Lung (tissue), 17 donors: ENCODE measurements at places on chromosomes 1 and 21. TPM values are rescaled to one million over a fixed set of nuclear protein-coding genes. Genes with fewer than 3 reads are reported as not detected.

OXCT2 gene
- 0.95 TPM for total RNA-seq

KRTAP12-3 gene
- total RNA-seq = not detected

TRIM17 gene
- total RNA-seq = 3.3 TPM

DNA sequence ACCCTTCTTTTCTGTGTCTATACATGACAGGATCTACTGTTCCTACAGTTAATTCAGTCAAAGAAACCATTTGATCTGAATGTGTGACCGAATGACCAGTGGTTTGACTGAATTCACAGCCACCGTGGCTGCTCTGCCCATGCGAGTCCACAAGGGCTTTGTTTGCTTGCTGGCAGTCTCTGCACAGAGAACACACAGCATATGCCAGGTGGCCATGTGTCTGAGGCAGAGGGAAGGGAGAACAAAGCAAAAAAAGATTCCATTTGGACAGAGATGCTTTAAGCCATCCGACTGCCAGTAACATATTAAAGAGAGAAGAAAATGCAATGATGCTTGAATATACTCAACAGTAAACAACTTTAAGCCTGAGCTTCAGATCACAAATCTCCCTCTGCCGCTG, 737.8 kb upstream of the CXADR start:
- DNase-seq = no peak
- H3K36me3 ChIP-seq = no peaks in the 10 kb centered on the region
- H3K4me1 ChIP-seq = no peaks in the 10 kb centered on the region
- H3K27me3 ChIP-seq = no peaks in the 10 kb centered on the region
- H3K27ac ChIP-seq = no peak overlapping the region
- H3K4me3 ChIP-seq = no peak overlapping the region

DNA sequence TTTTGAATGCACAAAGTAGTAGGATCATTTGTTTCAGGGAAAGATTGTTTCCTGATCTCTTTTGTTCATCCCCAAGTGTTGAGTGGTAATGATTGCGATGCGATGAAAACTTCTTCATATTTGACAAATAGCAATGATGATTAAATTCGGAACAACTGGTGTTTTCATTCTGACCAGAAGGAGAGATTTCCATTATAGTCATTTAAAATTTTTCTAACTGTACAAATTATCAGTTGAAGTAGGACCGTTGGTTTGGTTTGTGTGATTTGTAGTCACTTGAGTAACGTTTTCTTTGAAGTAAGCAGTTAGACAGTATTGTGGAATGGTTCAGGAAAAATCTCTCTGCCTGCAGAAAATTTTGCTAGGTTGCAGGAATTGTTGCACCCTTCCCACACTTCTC, 5.9 kb downstream of the NFYC start:
- H3K36me3 ChIP-seq = no peaks in the 10 kb centered on the region
- H3K27ac ChIP-seq = no peak overlapping the region
- H3K4me3 ChIP-seq = no peak overlapping the region
- H3K27me3 ChIP-seq = no peaks in the 10 kb centered on the region
- H3K4me1 ChIP-seq = peaks cover 25% of the 10 kb centered on the region

DNA sequence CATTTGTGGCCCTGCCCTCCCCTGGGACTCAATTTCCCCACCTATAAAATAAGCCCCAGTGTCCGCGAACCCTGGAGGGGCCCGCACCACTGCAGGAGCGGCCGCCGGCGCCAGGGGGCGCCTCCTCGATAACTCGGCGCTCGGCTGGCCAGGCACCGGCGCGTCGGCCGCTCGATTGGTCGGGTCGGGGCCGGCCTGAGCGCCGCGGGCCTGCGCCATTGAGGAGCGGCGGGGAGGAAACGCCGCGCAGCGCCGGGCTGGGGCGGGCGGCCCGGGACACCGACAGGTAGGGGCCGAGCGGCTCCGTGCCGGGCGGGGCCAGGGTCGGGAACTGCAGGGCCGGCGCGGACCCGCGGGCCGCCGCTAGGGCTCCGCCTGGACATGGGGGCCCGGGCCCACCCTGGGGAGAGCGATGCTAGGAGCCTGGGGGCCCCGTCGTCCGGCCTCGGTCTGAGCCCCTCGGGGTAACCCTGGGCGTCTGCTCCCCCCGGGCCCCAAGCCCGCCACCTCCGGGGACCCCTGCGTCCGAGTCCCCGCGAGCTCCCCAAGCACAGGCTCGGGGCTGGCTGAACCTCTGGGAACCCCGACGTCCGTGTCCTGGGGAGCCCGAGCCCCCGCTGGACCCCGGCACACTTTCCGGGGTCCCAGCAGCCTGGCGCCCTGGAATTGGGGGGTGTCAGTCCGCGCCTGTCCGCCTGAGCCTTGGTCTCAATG, at the start of gene VPS13D:
VPS13D (plus strand) TSS at position 196 of the 714 bp plus-strand sequence. CDS start 4,237 bp downstream, outside the sequence.
- no peaks in the 10 kb centered on the region for H3K27me3 ChIP-seq
- H3K4me3 ChIP-seq = peak within 1 kb of the TSS; percentile 96
- H3K27ac ChIP-seq = peak within 1 kb of the TSS; percentile 95
- H3K4me1 ChIP-seq = peaks cover 3% of the 10 kb centered on the region

CFHR5 gene
- not detected for total RNA-seq

TLR5 gene
- 14.2 TPM for total RNA-seq

DNA sequence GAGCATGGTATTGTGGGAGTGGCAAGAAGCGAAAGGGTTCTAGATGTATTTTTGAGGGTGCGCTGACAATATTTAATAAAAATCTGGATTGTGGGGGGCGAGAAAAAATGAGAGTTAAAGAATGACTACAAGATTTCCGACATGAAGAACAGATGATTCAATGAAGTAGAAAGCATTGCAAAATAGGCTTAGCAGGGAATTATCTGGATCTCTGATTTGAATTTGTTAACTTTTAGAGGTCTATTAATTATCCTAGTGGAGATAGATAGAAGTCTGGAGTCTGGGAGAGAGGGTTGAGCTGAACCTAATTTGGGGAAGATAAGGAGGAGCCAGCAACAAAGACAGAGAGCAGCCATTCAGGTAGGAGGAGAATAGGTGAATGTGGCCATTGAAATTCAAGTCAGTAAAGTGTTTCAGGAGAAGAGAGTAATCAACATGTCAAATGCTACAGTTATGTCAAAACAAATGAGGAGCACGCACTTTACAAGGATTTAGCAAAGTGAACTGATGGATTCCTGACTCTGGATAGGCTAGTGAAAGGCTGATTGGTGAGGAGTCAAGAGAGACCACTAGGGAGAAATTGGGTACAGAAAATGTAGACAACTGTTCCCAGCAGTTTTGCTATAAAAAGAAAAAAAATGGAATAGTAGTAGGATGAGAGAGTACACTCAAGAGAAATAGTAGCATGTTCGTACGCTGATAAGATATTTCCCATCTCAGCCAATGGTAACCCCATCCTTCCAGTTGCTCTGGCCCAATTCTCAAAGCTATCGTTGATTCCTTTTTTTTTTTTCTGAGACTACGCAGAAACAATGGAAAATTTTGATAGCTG, 393.2 kb upstream of the CXADR start:
- H3K36me3 ChIP-seq = no peaks in the 10 kb centered on the region
- DNase-seq = no peak
- H3K27ac ChIP-seq = no peak overlapping the region
- H3K4me1 ChIP-seq = no peaks in the 10 kb centered on the region

DNA sequence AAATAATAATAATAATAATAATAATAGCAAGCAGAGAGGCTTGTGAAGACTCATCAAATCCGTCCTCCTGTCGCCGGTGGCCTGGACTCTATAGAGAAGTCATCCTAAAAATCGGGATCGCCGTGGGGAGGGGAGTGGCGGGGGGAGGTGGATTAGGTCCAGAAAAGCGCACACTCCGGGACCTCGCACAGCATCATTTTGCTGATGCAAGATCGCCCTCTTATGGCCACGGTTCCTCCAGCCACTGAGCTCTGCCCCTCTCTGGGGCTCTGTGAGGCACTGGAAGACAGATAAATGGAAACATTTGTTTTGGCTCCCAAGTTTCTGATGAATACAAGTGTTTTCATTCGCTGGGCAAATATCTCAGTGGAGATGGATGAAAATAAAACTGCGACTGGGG, 612.0 kb downstream of the MATN1 start:
- H3K27me3 ChIP-seq = no peaks in the 10 kb centered on the region
- peak; percentile 59 for DNase-seq

DENND2D gene
- 39.3 TPM for total RNA-seq

GPR25 gene
- total RNA-seq = 0.49 TPM

GRCh38 chr1:92029241-92029922, 403 bp upstream of the EPHX4 start:
- no peak overlapping the region for H3K27ac ChIP-seq
- peak overlapping the region; percentile 55 for H3K4me3 ChIP-seq
- peaks cover 6% of the 10 kb centered on the region for H3K27me3 ChIP-seq
- H3K4me1 ChIP-seq = no peaks in the 10 kb centered on the region
- peak; percentile 13 for DNase-seq

GRCh38 chr1:224065455-224065854, 48.5 kb upstream of the FBXO28 start:
- no peak overlapping the region for H3K27ac ChIP-seq
- H3K4me1 ChIP-seq = no peaks in the 10 kb centered on the region
- no peak overlapping the region for H3K4me3 ChIP-seq
- H3K36me3 ChIP-seq = no peaks in the 10 kb centered on the region
- H3K27me3 ChIP-seq = no peaks in the 10 kb centered on the region

DNA sequence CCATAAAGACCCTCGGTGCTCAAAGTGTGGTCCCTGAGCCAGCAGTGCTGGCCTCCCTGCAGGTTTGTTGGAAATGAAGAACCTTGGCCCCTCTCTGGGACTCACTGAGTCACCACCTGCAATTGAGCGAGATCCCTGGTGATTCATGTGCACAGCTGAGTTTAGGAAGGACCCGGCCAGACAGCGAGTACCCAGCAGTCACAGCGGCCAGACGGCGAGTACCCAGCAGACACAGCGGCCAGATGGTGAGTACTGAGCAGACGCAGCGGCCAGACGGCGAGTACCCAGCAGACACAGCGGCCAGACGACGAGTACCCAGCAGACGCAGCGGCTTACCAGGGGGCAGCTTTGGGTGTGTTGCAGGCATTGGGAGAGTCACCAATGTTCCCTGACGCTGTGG, 123.8 kb downstream of the PRDM16 start:
- no peaks in the 10 kb centered on the region for H3K4me1 ChIP-seq
- H3K36me3 ChIP-seq = no peaks in the 10 kb centered on the region
- H3K27me3 ChIP-seq = no peaks in the 10 kb centered on the region
- H3K27ac ChIP-seq = no peak overlapping the region
- H3K4me3 ChIP-seq = no peak overlapping the region

SH2D1B gene
- 0.61 TPM for total RNA-seq

HCRTR1 gene
- total RNA-seq = not detected

MARK1 gene
- total RNA-seq = 6.5 TPM

GRCh38 chr21:45548711-45549491, 6.7 kb upstream of the SLC19A1 start:
- no peak overlapping the region for H3K27ac ChIP-seq
- no peaks in the 10 kb centered on the region for H3K27me3 ChIP-seq
- no peak for DNase-seq
- no peaks in the 10 kb centered on the region for H3K36me3 ChIP-seq

USH2A gene
- 0.11 TPM for total RNA-seq

GRCh38 chr1:7629465-7630195, 141.5 kb upstream of the VAMP3 start:
- no peak overlapping the region for H3K27ac ChIP-seq
- H3K27me3 ChIP-seq = no peaks in the 10 kb centered on the region
- H3K36me3 ChIP-seq = no peaks in the 10 kb centered on the region
- no peaks in the 10 kb centered on the region for H3K4me1 ChIP-seq

- no peak for DNase-seq
- no peaks in the 10 kb centered on the region for H3K27me3 ChIP-seq
- no peak overlapping the region for H3K27ac ChIP-seq
- no peaks in the 10 kb centered on the region for H3K4me1 ChIP-seq
Observed at GRCh38 chr1:113353580-113353979, 36.7 kb upstream of the MAGI3 start.

- peaks cover 2% of the 10 kb centered on the region for H3K4me1 ChIP-seq
- peaks cover 2% of the 10 kb centered on the region for H3K27me3 ChIP-seq
- H3K27ac ChIP-seq = no peak overlapping the region
- peak; percentile 31 for DNase-seq
Observed at GRCh38 chr1:226568077-226568831, 19.7 kb downstream of the STUM start.

EPHA10 gene
- total RNA-seq = not detected

GRCh38 chr1:30929135-30929889, 20.8 kb upstream of the SDC3 start:
- H3K36me3 ChIP-seq = peaks cover 4% of the 10 kb centered on the region
- H3K4me1 ChIP-seq = no peaks in the 10 kb centered on the region
- H3K27me3 ChIP-seq = no peaks in the 10 kb centered on the region

DNA sequence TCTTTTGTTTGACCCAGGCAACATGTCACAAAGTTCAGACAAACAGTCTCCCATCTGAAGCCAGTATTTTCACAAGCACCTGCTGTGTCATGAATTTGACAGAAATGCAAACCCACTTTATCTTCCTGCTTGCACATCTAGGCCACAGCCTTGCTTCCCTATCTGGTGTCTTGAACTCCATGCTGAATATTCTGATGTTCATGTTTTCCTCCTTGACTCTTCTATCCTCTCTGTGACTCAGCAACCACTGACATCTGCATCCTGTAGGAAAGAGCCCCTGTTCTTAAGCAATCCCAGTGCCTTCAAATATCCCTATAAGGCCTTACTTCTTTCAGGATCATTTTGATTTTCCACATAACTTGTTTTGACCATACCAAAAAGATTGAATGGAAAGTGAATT, 6.5 kb downstream of the CD55 start:
- no peak for DNase-seq
- no peaks in the 10 kb centered on the region for H3K27me3 ChIP-seq
- H3K27ac ChIP-seq = peak overlapping the region; percentile 39
- peaks cover 33% of the 10 kb centered on the region for H3K36me3 ChIP-seq
- no peaks in the 10 kb centered on the region for H3K4me1 ChIP-seq

GRCh38 chr1:210841926-210842625, 291.9 kb downstream of the KCNH1 start:
- H3K27me3 ChIP-seq = no peaks in the 10 kb centered on the region
- no peaks in the 10 kb centered on the region for H3K36me3 ChIP-seq
- no peaks in the 10 kb centered on the region for H3K4me1 ChIP-seq
- H3K4me3 ChIP-seq = no peak overlapping the region
- H3K27ac ChIP-seq = no peak overlapping the region

GRCh38 chr1:232901255-232901654, 49.2 kb upstream of the NTPCR start:
- H3K4me1 ChIP-seq = peaks cover 11% of the 10 kb centered on the region
- DNase-seq = no peak
- no peak overlapping the region for H3K4me3 ChIP-seq

DNA sequence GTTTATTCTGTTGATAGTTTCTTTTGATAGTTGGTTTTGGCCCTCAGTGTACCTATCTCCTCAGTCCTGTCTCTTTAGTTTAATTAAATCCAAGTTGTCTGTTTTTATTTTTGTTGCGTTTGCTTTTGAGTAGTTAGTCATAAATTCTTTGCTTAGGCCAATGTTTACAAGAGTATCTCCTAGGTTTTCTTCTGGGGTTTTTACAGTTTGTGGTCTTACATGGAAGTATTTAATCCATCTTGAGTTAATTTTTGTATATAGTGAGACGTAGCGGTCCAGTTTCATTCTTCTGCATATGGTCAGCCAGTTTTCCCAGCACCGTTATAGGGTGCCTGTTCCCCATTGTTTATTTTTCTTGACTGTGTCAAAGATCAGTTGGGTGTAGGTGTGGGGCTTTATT, 139.4 kb downstream of the POU2F1 start:
- no peaks in the 10 kb centered on the region for H3K4me1 ChIP-seq
- H3K27ac ChIP-seq = no peak overlapping the region
- DNase-seq = no peak
